ENCODE measurements at places on chromosomes 7 and 10.

GRCh38 chr10:19245889-19246752, 197.5 kb downstream of the MALRD1 start:
- DNase-seq: no peak

DNA sequence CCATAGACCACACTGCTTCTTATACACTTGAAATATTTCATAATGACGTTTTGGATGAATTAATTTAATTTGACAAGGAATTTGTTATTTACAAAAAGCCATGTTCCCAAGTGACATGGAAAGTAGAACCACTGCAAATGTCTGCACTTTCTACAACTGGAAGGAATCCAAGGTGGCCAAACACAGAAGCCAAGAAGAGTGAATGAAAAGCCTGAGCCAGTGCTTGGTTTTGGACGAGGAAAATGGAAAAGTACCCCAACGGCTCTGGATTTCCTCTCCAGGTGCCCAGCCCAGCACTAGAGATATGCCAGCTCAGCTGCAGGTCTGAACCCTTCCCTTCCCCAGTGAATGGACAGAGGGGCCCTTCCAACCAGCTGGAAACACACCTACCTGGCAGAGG, 279.4 kb downstream of the TNS3 start:
- DNase-seq: no peak

DNA sequence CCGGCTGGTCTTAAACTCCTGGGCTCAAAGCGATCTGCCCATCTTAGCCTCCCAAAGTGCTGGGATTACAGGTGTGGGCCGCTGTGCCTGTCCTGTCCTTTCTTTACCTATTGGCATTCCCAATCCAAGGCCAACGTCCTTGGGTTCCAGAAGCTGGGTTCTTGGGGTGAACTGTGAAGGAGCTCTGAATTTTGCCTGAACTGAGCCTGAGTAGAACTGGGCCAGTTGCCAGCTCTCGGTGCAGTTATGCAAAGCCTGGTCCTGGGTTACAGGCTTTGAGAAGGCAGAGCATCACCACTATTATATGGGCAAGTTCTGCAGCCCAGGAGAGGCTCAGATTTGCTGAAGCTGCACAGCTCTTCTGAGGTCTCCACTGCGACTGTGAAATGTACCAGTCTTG, 24.6 kb upstream of the SH2D4B start:
- no peak for DNase-seq

DNA sequence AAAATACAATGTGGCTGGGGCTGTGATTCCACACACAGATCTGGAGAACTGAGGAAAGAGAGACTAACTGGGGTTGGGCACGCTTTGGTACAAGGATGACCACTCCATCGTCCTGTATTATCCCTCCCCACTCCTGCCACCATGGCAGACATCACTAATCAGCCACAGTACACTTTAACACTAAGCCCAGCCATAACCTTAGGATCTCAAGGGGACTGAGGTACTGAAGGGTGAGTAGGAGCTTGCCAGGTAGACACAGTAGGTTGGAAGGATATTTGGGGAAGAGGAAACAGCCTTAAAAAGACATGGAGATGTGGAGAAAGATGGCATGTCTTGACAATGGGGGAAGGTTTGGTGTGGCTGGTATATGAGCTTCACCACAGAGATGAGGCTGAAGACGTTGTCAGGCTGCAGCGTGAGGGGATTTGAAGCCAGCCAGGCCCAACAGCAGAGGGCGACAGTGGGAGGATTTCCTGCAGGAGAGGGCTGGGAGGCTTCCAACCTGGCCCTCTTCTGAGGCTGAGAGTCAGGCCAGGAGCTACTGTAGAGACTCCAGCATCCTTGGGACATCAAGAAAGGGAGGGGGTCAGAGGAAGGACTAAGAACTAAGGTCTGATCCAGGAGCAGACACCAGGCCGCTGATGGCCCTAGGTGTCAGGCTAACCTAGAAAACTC, 58.6 kb upstream of the COL13A1 start:
- DNase-seq: no peak

- no peak for DNase-seq
These were observed 2.6 kb downstream of the CRHR2 start for GRCh38 chr7:30679664-30680063.
